ENCODE measurements at places on chromosomes 4 and X. TPM values are rescaled to one million over a fixed set of nuclear protein-coding genes. Genes with fewer than 3 reads are reported as not detected.

The PTCHD1 gene
- not detected for total RNA-seq

The MAGED4B gene
- 22.1 TPM for total RNA-seq

The SPARCL1 gene
- total RNA-seq: 2.3 TPM

GRCh38 chr4:174332741-174333493 lies 49.2 kb downstream of the CEP44 start:
- H3K4me1 ChIP-seq: no peaks in the 10 kb centered on the region
- DNase-seq: no peak
- no peak overlapping the region for H3K27ac ChIP-seq
- H3K4me3 ChIP-seq: no peak overlapping the region
- H3K36me3 ChIP-seq: no peaks in the 10 kb centered on the region

DNA sequence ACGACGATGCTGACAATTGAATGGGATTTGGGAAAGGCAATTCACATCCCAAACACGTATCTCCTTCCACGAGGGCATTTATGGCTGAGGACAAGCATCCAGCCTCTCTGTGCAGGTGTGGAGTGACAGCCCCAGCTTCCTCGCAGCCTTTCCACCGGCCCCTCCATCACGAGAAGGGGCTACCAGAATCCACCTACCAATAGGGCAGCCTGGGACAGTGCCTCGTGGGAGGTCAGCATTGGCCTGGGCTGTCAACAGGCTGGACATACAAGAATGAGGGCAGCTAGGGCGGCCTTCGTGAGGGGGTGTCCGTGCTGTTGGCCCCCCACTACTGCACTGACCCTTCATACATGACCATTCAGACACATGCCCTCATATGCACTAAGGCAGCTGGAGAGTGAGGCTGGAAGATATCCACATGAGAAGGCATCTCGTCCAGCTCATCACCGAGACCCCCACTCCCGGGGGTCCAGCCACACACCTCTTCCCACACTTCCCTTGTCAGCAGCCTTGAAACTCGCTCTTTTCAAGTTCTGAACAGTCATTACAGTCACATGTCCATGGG lies 81.0 kb upstream of the ADRA2C start:
- no peak for DNase-seq
- no peak overlapping the region for H3K27ac ChIP-seq
- no peaks in the 10 kb centered on the region for H3K27me3 ChIP-seq
- H3K36me3 ChIP-seq: no peaks in the 10 kb centered on the region
- no peaks in the 10 kb centered on the region for H3K4me1 ChIP-seq
- H3K4me3 ChIP-seq: no peak overlapping the region

GRCh38 chrX:10923466-10923865 lies 187.7 kb upstream of the HCCS start:
- H3K4me1 ChIP-seq: peaks cover 7% of the 10 kb centered on the region
- no peak for DNase-seq
- H3K27ac ChIP-seq: no peak overlapping the region
- no peaks in the 10 kb centered on the region for H3K36me3 ChIP-seq

DNA sequence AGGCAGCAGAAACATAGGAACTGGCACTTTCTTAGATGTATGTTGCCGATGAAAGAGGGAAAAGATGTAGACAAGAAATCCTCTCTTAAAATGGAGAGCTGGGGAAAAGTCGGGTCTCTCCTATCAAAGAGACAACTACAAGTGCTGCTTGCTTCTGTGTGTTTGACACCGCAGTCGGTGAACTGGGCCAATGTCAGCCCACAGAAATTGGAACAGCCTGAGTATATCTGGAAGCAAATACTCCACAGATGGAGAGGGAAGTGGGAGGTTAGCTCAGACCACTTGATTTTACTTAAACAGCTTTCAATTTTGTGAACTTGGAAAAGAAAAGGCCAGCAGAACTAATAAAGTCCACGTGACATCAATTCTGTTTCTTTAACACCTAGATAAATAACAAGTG lies 230.9 kb upstream of the FAT1 start:
- no peak overlapping the region for H3K27ac ChIP-seq
- no peaks in the 10 kb centered on the region for H3K4me1 ChIP-seq
- H3K4me3 ChIP-seq: no peak overlapping the region
- H3K27me3 ChIP-seq: no peaks in the 10 kb centered on the region
- DNase-seq: no peak
- H3K36me3 ChIP-seq: no peaks in the 10 kb centered on the region

- H3K4me1 ChIP-seq: no peaks in the 10 kb centered on the region
- H3K4me3 ChIP-seq: peak overlapping the region; percentile 51
- no peak overlapping the region for H3K27ac ChIP-seq
- H3K27me3 ChIP-seq: peaks cover 48% of the 10 kb centered on the region
- no peaks in the 10 kb centered on the region for H3K36me3 ChIP-seq
Measured at GRCh38 chr4:174216799-174217272, 66.6 kb downstream of the FBXO8 start.

Data from fibroblast of lung (primary cell).